Pulmonary artery endothelial cell (primary cell): ENCODE measurements at places on chromosomes 12 and 14. TPM values are rescaled to one million over a fixed set of nuclear protein-coding genes. Genes with fewer than 3 reads are reported as not detected.

The TBC1D30 gene
- total RNA-seq, result 18.8 and 19.9 TPM in 2 replicates

The AICDA gene
- total RNA-seq, result not detected in 2 replicates

The DUSP6 gene
- total RNA-seq, result 209 and 381 TPM in 2 replicates

The TNFRSF1A gene
- 53.3 and 72.5 TPM in 2 replicates for total RNA-seq

The C3AR1 gene
- 0.26 and 0.28 TPM in 2 replicates for total RNA-seq

The LMNTD1 gene
- not detected in 2 replicates for total RNA-seq

The LYZ gene
- total RNA-seq, result not detected in 2 replicates

The MORN3 gene
- 0.63 and 1.6 TPM in 2 replicates for total RNA-seq

The ZNF384 gene
- 9.5 and 12.0 TPM in 2 replicates for total RNA-seq

The LRRK2 gene
- 3.8 and 7.2 TPM in 2 replicates for total RNA-seq

The GMFB gene
- 55.9 and 78.9 TPM in 2 replicates for total RNA-seq

The SOAT2 gene
- total RNA-seq, result not detected in 2 replicates

The BATF gene
- 1.1 and 1.4 TPM in 2 replicates for total RNA-seq

The TMPO gene
- 98.7 and 191 TPM in 2 replicates for total RNA-seq
